CD4-positive, alpha-beta T cell treated with Interleukin-1 beta for 1 hour (primary cell): ENCODE measurements at places on chromosomes 5 and 9.

DNA sequence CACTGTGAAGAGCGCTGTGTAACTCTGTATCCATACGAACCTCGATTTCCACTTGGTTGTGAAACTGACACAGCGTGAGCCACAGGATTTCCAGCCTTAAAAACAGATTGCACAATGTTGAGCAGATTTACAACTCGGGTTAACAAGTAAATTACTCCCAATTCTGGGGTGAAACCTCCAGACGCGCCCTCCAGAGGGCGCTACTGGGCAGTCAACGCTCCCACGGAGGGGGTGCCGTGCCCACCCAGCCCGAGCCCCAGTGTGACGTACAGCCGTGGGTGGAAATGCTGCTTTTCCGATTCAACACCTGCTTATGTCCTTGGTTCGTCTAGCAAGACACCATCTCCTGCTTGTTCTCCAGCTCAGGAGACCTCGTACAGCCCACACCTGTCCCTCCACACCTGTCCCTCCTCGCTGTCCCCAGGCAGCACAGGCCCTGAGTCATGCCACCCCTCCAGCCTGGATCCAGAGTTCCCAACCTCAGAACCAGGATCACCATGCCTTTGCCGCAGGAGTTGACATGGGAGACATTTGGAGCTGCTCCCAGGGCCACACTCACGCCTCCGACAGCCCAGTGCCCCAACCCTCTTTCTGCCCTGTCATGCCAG lies 34.4 kb upstream of the SLC6A3 start:
- DNase-seq = peak; percentile 52

GRCh38 chr9:16679327-16679821 lies 191.1 kb downstream of the BNC2 start:
- no peak for DNase-seq

DNA sequence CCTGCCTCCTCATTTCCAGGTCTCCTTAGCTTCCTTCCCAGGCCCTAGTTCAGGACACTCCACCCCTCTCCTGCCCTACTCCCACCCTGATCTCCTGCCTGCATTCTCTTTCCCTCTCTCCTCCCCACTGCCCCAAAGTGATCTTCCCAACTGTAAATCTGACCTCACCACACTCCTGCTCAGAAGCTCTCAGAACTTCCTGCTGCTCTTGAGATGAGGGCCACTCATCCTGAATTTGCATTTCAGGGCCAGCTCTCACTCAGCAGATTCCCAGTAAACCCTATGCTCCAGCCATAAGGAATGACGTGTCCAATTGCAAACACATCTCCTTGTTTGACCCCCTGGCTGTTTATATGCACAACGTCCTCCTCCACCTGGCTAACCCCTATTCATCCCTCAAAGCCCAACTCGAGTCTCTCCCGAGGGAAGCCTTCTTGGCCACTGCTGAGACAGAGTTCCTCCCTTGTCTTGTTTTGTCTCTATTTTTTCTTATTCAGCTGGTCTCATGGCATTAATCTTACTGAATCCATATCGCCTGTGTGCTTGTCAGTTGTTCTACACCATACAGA lies 95.0 kb downstream of the NSG2 start:
- DNase-seq = no peak

- peak; percentile 18 for DNase-seq
These were observed 16.7 kb downstream of the HMHB1 start for GRCh38 chr5:143828710-143829109.

DNA sequence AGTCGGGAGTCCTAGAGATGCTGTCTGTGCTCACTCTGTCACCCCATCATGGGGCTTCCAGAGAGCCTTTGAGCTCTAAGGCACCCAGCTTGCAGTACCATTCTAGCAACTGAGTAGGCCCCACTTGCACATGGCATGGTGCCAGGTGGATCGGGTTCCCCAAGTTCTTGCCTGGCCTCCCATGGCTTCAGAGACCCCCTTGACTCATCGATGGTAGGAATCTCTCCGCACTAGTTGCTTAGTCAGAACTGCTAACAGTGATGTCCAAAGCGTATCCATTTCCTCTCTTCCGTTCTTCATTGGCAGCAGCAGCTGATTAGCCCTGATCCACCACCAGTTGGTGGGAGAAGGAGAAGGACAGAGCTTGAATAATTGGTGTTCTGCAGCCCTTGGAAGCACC lies 70.3 kb upstream of the RARS1 start:
- DNase-seq = no peak

DNA sequence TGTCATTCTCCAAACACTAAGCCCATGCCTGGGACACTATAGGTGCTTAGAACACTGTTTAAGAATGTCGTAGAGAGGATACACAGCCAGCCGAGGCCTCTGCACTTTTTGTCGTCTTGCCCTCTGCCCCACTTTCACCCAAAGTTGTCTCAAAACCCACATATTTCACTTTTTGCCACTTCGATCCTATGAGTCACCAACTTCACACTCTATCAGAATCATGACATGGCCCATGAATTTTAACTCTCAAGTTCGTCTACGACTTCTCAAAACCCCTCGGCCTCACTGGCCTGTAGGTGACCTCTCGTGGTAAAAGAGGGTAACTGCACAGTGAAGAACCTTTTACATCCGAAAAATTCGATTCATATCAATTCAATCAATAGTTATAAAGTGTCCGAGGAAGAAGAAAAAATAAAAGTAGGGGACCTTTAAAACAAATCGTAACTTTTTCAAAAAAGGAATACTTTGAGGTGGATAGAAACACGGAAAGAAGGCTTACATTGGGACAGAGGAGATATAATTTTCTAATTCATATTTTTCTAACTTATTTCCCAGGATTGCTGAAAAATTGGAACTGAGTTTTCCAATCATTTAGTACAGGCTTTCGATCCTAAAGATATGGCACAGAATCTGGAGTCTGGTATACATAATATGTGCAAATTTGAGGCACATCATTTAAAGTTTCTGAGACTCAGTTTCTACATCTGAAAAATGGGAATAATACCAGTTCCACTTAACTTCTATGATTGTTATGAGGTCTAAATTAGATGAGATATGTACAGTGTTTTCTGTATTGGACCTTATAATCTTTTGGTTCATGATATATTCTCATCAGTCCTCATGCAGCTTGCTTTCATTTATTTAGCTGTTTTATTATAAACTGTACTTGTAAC lies 122.6 kb downstream of the APBA1 start:
- peak; percentile 2 for DNase-seq

GRCh38 chr5:9545136-9545991 lies 511 bp downstream of the SEMA5A start:
- DNase-seq = no peak

DNA sequence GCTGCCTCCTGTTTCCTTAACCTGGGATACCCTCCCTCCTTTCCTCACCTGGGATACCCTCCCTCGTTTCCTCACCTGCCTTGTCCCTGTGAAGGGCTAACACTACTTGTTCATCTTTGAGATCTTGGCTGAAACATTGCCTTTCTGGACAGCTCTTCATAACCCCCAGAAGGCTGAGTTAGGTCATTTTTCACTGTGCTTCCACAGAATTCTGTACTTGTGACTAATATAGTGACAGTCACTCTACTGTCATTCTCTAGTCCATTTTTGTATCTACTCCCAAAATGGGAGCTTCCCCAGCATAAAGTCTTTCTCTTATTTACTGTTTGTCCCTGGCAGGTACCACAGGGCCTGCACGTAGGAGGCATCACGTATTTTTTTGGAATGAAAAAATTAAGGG lies 21.5 kb upstream of the DAB2 start:
- DNase-seq = no peak

DNA sequence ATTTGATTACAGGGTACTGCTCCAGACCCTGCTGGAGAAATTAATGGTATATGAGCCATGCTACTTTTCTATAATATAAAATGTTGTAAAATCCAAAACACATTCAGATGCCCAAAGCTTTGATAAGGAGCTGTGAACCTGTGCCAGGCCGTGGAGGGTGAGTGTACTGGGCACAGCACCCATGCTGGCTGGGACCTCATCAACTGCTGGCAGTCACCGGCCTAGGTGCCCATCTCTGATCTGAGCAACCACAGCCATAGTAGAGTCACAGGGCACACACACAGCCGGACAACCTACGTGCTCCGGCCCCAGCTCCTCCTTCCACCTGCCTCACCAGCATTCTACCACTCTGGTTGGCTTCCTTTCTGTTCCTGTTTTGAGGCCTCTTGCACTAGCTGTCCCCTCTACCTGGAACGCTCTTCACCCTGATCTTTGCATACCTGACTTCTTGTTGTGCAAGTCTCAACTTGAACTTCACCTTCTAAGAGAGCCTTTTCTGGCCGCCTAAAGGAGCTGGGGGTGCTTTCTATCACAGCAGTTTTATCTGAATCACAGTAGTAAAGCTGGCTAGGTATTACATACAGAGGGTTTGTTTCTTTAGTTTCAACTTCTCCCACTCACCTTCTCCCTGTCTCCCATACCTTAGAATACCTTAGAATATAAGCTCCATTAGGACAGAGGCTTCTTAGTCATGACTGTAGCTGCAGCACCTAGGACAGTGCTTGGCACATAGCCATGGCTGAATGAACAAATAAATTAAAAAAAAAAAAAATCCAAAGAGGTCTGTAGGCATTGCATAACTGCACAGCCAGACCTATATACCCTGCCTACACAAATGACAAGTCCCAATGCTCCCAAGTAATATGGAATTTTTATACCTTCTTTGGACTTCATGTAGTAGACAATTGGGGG lies 51.7 kb downstream of the MED27 start:
- DNase-seq = no peak
